Common myeloid progenitor, CD34-positive (primary cell): ENCODE measurements at places on chromosomes 13 and 19.

GRCh38 chr19:29367791-29368222, 154.9 kb upstream of the UQCRFS1 start:
- DNase-seq = no peak

DNA sequence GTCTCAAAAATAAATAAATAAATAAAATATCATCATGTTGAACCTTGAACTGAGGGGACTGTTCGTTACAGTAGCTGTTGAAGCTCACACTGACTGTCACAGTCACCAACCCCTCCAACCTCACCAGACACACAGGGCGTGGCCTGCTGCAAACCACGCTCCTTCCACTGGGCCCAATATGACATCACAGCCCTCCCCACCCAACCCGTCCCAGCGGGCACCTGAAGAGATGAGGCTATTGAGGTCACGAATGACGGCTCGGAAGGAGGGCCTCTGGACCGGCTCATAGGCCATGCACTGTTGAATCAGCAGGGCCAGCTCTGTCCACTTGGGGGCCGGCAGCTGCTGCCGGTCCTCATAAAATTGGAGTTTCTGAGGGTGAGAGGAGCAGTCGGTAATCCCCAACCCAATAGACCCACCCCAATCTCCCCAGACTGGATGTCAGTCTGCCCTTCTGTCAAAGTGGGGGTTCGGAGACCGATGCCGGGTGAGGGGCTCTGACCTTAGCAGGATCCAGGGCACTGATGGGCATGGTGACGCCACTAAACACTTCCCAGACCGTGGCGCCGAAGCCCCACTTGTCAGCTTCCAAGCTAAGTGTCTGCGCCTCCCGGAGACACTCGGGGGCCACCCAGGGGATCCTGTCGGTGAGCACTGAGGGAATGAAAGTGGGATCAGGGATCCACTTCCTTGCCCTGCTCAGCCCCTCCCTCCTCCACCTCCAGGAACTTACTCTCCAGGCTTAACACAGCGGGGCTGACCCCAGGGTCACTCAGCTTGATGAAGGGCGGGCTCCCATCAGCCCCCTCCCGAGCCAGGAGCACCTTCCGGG, 13.2 kb downstream of the JAK3 start:
- DNase-seq = no peak

- no peak for DNase-seq
These were observed 22.8 kb downstream of the COL4A2 start for GRCh38 chr13:110329798-110330461.

- DNase-seq = no peak
These were observed 629 bp downstream of the PEPD start for GRCh38 chr19:33520844-33521479.

GRCh38 chr19:1168572-1169410, 5.3 kb downstream of the SBNO2 start:
- no peak for DNase-seq
